ENCODE measurements at places on chromosomes 11 and 22.

- no peak for DNase-seq
These were observed 266.7 kb upstream of the CTSC start for GRCh38 chr11:88604260-88604659.

GRCh38 chr11:64643256-64643881, 52.3 kb downstream of the SLC22A12 start:
- no peak for DNase-seq

DNA sequence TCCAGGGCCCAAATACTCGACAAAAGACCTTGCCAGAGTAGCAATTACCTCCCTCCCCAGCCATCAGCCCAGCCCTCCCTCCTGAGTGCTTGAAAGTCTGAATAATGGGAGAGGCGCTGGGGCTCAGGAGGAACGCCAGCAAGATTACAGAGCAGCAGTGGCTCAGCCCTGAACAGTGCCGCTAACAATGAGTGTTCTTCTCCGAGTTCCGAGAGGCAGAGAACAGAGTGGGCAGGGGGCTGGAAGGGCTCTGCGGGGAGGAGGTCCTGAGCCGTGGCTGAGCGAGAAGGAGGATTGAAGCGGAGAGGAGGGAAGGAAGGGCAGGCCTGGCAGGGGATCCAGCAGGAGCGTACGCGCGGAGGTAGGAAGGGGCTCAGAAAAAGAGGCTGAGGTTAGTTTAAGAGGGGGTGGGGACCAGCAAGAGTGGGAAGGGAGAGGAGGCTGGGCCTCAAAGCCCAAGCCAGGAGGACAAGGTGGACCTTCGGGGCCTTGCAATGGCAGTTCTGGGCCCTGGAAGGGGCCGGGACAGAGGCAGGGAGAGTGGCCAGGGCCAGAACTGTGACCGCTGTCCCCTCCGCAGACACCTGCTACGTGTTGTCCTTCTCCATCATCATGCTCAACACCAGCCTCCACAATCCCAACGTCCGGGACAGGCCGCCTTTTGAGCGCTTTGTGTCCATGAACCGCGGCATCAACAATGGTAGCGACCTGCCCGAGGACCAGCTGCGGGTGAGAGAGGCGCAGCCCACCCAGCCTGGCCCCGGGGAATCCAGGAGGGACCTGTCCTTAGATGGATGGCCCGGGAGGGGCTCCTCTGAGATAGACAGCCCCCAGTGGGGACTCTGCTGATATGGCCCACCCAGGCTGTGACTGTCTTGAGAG, 20.6 kb downstream of the CYTH4 start:
- no peak for DNase-seq

DNA sequence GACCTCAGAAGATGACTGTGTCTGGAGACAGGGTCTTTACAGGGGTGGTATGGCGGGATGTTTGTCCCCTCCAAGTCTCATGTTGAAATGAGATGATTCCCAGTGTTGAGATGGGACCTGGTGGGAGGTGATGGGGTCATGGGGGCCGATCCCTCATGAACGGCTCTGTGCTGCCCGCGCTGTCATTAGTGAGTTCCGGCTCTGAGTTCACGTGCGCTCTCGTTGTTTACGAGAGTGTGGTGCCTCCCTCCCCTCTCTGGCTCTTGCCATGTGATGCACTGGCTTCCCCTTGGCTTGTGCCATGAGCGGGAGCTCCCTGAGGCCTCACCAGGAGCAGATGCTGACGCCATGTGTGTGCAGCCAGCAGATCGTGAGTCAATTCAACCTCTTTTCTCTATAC, 830.8 kb downstream of the TBC1D22A start:
- no peak for DNase-seq

DNA sequence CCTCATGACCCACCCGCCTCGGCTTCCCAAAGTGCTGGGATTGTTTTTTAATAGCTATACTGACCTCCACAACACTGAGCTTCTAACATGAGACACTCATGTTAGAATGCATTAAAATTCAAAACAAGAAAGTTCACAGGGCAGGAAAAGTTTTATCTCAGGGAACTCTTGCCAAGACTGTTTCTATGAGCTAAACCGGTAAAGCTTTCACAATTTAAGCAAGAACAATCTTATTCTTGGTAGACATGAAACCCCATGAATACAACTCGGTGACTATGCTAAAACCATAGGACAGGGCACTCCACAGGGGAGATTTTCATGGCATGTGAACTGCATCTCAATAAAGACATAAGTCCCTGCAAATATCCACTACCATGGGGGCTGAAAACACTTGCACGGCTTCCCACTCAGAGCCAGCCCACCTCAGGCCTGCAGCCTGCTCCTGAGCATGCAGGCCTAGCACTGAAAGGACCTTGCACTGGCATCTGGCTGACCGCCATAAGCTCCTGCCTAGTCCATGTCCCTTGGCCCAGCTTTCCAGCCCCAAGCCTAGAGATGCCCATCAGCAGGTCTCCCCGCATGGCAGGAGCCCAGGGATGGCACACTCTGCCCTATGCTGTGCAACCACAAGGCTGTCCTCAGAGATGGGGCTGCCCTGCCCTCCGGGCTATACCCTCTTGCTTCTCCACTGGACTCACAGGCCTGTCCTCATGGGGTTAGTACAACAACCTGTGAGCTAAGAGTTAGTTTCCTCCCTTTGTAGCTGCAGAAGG, 58.4 kb downstream of the DGCR2 start:
- DNase-seq: no peak

GRCh38 chr22:29487426-29487986, 7.5 kb downstream of the NEFH start:
- no peak for DNase-seq

DNA sequence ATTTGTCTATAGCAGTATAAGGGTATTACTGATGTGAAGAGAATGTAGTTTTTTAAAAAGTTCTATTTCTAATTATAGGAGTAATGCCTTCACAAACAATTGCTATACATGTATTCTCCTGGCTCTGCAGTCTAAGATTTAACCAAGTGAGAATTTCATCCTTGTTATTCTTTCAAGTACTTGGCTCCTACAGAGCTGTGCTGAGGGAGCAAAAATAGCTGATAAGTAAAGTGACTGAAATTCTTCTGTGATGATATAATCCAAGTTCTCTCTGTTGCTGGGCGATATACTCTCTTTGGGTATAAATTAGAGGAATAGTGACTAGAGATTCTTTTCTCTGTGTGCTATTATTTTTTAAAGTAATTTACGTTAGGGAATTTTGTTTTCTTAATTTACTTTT, 68.0 kb downstream of the PGR start:
- no peak for DNase-seq

- no peak for DNase-seq
These were observed 95.0 kb downstream of the PDE2A start for GRCh38 chr11:72578991-72579815.

DNA sequence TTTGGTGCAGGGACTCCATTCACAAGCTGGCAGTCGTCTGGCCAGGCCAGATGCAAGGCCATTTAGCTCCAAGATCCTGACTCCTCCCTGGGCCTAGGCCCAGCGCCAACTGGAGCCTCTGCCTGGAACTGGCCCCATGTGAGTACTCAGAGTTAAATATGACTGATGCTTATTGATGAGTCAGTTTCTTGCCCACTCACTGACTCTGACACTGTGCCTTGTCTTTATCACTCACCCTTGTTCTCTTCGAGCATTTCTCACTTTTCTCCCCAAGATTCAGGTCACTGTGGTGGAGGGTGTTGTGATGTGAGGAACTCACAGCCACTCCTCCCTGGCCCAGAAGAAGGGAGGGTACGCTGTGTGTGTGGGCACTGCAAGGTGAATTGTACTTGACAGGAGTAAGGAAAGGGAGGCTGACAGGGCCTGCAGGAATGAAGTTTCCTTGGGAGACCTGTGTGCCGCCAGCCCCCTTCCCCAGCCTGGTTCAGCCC, 23.2 kb upstream of the ST3GAL4 start:
- DNase-seq: no peak

DNA sequence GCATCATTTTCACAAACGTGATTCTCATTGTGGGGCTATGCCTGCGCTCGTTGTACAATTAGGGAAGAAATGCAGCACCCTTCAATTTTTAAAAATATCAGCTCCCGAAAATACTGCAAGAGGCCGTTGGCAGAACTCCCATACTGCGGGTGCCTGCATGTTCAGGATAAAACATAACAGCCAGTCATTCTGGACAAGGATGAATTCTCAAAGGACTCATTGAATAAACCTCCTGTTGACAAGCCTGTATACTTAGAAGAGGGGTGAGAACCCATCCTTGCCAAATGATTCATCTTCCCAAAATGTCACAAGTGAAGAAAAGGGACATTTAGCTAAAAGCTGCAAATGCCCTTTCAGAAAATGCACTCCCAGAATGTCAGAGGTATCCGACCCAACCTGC, 141.9 kb downstream of the CSNK2A3 start:
- DNase-seq: no peak

DNA sequence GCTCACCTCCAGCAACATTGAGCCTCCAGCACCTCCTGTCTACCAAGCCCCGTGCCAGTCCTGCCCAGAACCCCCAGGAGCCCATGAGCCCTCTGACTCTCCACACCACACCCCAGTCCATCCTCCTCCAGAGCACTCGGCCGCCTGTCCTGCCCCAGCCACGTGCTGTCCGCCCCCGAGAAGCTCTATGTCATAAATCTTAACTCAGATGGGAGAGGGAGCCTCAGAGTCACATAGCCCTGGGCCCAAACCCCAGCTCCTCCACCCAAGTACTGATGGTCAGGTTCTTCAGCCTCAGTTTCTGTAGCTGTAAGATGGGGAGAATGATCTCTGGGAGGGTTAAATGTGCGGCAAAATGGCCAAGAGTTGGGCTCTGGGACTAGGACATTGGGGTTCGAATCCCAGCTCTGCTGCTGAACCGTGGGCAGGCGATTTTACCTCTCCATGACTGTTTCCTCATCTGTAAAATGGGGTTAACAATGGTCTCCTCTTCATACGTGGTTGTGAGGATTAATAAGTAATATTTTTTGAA, 27.8 kb downstream of the CYTH4 start:
- DNase-seq: no peak

DNA sequence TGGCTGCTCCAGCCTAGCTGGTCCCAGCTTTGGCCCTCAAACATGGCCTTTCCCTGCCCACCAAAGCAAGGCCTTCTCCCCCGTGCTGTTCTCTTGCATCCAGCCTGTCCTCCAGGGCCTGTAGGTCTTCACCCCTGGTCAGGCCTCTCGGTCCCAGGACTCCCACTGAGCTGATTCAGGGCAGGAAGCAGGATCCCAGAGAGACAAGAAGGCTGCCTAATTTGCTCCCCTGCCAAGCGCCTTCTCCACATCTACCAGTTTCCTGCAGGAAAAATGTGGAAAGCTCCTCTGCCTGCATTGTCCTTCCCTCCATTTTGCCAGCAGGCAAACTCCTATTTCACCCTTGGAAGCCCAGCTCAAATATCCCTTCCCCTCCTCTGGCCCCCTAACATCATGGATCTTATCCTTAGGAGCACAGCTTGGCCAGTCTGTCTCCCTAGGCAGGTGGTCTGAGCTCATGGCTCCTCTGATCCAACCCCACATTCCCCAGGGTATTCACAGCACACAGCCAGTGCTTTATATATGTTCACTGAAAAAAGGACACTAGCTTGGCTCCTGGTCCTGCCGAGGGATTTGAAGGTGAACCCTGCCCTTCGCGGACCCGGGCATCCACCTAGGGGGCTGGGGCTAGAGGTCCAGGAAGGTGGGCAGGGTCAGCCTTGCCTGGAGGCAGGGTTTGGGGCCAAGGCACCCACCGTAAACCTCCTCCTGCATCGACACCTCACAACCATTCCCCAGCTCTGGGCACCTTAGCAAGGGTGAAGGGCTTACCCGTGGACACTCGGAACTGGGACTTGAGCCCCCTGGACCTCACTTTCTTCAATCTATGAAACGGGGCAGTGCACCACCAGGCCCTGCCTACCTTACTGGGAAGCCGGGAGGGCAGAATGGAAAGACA, 968 bp downstream of the RHBDD3 start:
- no peak for DNase-seq

GRCh38 chr11:1705126-1706052, 8.4 kb downstream of the KRTAP5-6 start:
- DNase-seq: no peak

DNA sequence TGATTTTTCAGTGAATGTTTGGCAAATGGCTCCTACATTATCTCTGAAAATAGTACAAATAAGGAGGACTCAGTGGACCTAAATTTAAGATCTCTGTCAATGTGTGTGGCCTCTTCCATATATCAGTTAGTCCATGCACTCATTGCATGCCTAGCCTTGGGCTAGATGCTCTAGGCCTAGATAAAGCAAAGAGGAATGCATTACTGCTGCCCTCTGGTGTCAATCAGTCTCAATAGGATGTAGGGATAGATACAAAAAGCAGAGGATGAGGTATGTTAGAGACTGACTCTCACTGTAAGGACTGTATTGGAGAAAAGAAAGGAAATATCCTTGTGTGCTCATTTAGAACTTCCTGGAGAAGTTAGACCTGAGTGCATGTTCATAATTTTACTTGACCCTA, 42.0 kb downstream of the MS4A2 start:
- DNase-seq: no peak

DNA sequence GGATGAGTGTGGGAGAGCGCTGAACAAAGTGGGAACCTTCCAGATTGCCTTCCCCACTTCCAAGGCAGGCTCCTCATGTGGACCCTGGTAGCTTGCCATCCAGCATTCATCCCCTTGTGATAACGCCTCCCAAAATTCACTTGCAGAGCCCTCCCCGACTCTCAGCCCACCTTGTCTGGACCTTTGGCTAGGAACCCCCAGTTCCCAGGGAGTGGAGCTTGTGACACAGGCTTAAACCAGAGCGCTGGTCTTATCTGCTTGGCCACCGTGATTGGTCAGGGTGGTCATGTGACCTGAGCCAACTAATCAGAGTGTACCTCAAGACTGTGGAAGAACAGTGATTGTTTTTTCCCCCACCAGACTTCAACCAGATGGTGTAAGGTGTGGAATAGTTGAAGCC, 9.6 kb upstream of the SLC35C1 start:
- no peak for DNase-seq

GRCh38 chr11:131248588-131248987, 121.8 kb upstream of the NTM start:
- no peak for DNase-seq

GRCh38 chr11:71249301-71249700, 3.1 kb downstream of the SHANK2 start:
- no peak for DNase-seq

- no peak for DNase-seq
These were observed 148.3 kb downstream of the JRKL start for GRCh38 chr11:96538104-96538503.

GRCh38 chr11:83282084-83282716, 4.0 kb downstream of the CCDC90B start:
- no peak for DNase-seq

GRCh38 chr11:85698195-85698594, 12.2 kb upstream of the CCDC89 start:
- DNase-seq: no peak

- DNase-seq: no peak
These were observed 271.4 kb upstream of the C11orf87 start for GRCh38 chr11:109150581-109150980.

- DNase-seq: no peak
These were observed 1.7 kb upstream of the RCOR2 start for GRCh38 chr11:63918507-63919191.
